ENCODE measurements at places on chromosomes 16 and 17. TPM values are rescaled to one million over a fixed set of nuclear protein-coding genes. Genes with fewer than 3 reads are reported as not detected.

Gene KRT33B
- total RNA-seq: not detected

Gene CA5A
- total RNA-seq: not detected

Gene SLC9A5
- 9.3 TPM for total RNA-seq

Gene ITGB4
- 3.4 TPM for total RNA-seq

All from endodermal cell (in vitro differentiated cells).